ENCODE measurements at places on chromosomes 7 and 10.

DNA sequence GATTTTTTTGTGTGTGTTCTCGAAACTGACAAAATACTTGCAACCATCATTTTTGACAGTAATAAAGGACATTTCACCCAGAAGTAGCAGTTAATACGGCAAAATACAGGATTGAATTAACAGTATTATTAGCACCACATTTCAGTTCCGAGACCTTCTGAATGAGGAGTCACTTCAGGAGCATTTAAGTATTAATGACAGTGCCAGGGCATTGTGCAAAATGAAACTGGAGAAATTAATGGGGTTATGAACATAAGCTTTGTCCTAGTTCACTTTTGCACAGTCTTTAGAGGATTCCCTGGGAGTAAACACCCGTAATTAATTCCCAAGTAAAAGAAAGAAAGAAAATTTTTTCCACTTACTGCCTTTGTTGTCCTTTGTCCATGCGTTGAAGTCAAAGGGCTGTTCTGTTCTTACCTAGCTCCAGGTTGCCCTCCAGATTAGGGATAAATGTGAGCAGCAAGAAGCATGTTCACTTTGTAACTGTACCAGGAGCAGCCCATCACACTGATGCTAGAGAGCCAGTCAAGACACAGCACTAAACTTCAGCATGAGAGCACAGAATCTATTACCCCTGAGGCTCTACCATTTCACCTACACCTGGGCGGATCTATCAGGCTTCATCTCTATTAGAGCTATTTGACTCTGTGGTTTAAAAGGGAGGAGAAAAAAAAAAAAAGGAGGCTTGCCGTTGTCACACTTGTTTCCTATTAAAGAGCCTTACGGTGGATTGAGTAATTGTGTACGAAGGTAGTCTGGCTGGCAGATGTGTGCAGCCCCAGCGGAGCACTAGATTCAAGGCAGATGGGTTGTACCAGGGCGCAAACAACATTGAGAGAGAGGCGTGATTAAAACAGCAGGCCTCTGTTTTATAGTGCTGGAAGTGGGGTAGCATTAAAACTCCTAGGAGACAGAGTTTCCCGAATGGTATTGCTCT, 297.8 kb upstream of the SEMA3A start:
- DNase-seq, result no peak

DNA sequence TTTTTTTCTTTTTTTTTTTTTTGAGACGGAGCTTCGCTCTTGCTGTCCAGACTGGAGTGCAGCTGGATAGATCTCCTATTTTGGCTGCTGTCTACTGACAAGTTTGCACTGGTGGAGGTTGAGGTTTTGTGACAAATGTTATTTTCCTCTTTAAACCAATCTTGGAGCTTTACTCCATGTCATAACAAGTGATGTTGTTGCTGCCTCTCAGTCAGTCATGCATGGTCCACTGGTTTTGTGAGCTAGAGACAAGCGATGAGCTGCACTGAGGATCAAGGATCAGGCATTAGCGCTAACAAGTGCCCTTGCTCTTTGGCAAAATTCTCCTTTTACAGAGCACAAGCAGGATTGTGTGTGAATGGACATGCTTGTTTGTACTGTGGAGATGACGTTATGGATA, 805 bp upstream of the WDFY4 start:
- no peak for DNase-seq

- no peak for DNase-seq
Observed at GRCh38 chr7:33258491-33258951, 129.2 kb downstream of the BBS9 start.

DNA sequence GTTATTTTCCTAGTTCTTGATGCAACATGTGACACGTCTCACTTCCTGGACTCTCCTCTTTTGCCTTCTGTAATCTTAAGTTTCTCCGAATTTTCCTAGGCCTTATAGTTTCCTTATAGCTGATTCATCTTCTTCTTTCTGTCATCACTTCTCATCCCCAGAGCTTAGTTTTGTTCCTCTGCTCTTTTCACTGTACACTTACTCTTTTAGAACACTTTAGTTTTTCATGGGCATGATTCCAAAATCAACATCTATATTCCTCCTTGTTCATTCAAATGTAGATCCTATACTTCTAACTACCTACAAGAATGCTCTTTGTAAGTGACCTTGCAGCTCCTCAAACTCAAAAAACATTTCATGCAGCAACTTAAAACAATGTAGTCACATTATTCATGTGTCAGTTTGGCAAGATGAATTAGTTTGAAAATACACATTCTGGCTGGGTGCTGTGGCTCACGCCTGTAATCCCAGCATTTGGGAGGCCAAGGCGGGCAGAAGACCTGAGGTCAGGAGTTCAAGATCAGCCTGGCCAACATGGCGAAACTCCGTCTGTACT, 13.1 kb upstream of the SLC26A3 start:
- DNase-seq, result no peak

- DNase-seq, result no peak
Observed at GRCh38 chr7:29518616-29519015, 45.0 kb upstream of the PRR15 start.

GRCh38 chr10:91354166-91355075, 55.7 kb upstream of the HECTD2 start:
- no peak for DNase-seq

- DNase-seq, result no peak
Observed at GRCh38 chr10:119942973-119943372, 50.4 kb downstream of the SEC23IP start.

GRCh38 chr10:57925045-57925444, 342.6 kb downstream of the IPMK start:
- DNase-seq, result no peak

- DNase-seq, result no peak
Observed at GRCh38 chr7:95897557-95898251, 125.3 kb downstream of the DYNC1I1 start.

- DNase-seq, result no peak
Observed at GRCh38 chr10:127407551-127407950, 141.6 kb upstream of the NPS start.

DNA sequence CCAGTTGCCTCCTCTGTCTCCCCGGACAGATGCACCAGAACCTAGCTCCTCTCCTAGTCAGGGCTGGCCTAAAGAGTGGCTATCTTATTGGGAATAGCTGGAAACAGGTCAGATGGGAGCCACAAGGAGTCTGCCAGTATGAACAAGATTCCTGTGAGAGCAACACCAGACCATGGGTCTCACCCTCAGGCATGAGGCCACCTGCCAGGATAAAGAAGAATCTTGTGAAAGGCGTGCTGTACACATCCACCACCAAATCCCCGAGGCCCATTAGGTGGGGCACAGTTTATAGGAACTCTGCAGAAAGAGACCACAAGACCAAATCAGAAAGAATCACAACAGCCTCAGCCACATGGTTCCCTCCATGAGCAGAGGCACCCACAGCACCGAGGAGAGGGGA, 325.9 kb downstream of the TNS3 start:
- no peak for DNase-seq

GRCh38 chr10:110531687-110532086, 34.0 kb downstream of the DUSP5 start:
- DNase-seq, result no peak

- DNase-seq, result no peak
Observed at GRCh38 chr10:117275121-117275520, 34.2 kb downstream of the SLC18A2 start.

- DNase-seq, result no peak
Observed at GRCh38 chr10:87622314-87623004, 37.2 kb upstream of the PAPSS2 start.

- no peak for DNase-seq
Observed at GRCh38 chr7:107996072-107996882, 6.7 kb downstream of the LAMB1 start.

DNA sequence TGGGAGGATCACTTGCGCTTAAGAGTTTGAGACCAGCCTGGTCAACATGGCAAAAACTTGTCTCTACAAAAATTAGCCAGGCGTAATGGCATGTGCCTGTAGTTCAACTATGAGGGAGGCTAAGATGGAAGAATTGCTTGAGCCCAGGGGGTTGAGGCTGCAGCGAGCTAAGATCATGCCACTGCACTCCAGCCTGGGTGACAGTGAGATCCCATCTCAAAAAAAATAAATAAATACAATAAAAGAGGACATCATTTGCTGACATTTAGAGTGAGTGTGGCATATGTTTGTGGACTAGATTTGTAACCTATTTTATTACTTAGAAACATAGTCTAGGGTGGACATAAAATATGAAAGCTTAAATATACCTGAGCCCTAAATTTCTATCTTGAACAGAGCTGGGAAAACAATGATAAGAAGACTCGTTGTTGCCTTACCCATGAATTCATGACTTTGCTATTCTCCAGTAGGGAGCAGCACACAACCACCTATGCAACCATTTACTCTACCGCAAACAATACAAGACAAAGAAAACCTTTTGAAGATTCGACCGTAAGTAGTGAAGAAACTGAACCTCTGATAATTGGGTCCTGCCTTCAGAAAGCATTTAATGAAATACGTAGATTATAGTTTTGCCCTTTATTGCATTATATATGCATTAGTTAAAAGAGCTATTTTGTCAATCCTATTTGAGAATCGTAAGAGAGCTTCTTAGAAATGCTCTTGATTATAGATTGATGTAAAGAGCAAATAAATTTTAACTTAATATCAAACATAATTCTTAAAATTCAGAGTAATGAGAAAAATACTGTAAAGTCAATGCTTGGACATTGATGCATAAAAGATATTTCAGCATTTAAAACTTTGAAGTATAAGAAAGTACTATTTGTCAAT, 83.5 kb downstream of the GNAT3 start:
- no peak for DNase-seq

- DNase-seq, result no peak
Observed at GRCh38 chr10:77575271-77576006, 62.2 kb downstream of the KCNMA1 start.

- no peak for DNase-seq
Observed at GRCh38 chr7:70797109-70797514, 334.8 kb upstream of the GALNT17 start.

DNA sequence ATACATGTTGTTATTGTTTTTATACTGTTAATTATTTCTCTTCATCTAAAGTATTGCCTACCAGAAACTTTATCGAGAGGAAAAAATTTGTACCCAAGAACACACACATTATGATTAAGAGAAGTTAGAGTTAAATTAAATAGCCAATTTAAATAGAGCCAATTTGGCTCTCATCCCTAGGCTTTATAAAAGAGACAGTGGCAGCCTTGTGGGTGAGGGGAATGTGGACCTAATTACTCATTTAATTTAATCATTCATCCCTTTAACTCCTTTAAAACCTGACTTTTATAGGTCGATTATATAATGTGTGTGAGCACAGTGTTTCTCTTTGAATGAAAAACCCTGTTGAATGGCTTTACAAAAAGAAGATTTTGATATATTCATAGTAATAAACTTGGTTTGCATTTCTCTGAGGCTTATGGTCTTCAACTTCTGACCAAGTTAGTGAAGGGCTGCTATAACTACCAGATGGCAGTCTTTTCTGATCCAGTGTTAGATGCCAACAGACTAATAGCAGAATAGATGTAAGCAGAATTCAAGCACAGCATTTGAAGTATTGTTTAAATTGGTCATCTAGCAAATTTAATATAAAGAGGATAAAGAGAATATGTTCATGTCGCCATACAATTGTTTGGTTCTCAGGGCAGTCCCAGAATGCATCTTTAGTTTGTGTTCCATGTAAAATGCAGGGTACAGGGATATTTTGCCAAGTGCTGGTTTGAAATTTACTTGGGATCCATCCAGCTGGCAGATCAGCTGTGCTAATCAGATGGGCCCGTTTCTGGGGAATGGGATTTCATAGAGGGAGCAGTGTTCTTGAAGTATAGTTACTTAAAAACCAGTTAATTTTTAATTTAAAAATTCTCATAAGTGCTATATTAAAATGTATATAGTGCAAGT, 25.3 kb downstream of the ADD3 start:
- DNase-seq, result no peak

GRCh38 chr7:69932034-69932628, 333.9 kb downstream of the AUTS2 start:
- DNase-seq, result no peak

GRCh38 chr7:70646536-70647248, 485.3 kb upstream of the GALNT17 start:
- no peak for DNase-seq

- no peak for DNase-seq
Observed at GRCh38 chr10:86321568-86321967, 45.0 kb downstream of the GRID1 start.

DNA sequence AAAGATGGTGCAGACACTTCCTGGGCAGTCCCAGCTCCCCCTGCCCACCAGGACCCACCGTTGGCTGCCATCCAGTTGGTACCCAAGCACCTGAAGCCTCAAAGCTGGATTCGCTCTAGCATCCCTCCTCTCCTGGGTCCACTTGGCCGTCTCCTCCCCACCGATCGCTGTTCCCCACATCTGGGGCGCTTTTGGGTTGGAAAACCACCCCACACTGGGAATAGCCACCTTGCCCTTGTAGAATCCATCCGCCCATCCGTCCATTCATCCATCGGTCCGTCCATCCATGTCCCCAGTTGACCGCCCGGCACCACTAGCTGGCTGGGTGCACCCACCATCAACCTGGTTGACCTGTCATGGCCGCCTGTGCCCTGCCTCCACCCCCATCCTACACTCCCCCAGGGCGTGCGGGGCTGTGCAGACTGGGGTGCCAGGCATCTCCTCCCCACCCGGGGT, 14.5 kb upstream of the LIMK1 start:
- no peak for DNase-seq

DNA sequence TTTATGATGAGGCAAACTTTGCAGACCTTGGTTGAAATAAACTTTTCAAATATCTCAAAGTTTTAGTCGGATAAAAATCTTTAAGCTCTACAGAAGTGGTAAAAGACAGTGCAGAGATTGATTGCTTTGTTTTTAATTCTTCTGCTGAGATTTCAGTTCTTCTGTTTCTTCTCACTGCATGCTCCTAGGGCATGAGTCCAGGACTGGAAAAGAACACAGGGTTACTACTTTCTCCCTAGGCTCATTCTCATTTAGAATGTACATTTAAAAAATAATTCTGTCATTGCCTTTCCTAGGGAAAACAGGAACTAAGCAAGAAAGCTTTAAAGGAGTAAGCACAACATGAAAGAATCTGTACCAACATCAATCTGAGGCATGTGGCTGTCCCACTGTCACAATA, 256.7 kb upstream of the DGKB start:
- no peak for DNase-seq

GRCh38 chr10:69718951-69719350, 82.8 kb upstream of the COL13A1 start:
- no peak for DNase-seq

GRCh38 chr10:77006836-77007511, 630.6 kb downstream of the KCNMA1 start:
- DNase-seq, result no peak

GRCh38 chr10:86263209-86263608, 103.4 kb downstream of the GRID1 start:
- no peak for DNase-seq

DNA sequence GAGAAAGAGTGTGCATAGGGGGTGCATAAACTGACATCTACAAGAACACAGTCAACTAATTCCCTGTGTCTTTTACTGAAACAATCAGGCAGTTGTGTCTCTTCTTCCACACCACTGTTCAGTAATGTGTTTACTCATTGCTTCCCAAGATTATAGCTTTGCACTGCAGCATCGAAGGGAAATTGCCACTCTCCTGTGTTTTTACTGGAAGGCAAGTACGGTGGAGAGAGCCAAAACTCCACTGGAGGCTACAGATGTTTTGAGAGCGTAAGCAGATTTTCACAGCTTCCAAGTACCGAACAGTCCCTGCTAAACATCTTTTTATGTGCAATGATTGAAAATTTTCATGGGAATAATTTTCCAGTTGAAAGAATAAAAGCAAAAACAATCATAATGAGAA, 510.5 kb upstream of the AKR1E2 start:
- DNase-seq, result no peak
